Cardiac septum (tissue), 1 donor: ENCODE measurements at places on chromosomes 7 and 10. TPM values are rescaled to one million over a fixed set of nuclear protein-coding genes. Genes with fewer than 3 reads are reported as not detected.

Gene PFKFB3
- total RNA-seq, result 13.8 TPM

Gene MCM10
- 0.22 TPM for total RNA-seq

Gene UPK3B
- total RNA-seq, result 0.38 TPM

Gene ODAD2
- 0.83 TPM for total RNA-seq

Gene FRG2B
- total RNA-seq, result not detected

Gene CTNNA3
- total RNA-seq, result 198 TPM

Gene SPDYE2B
- total RNA-seq, result not detected

Gene FAM131B
- 0.19 TPM for total RNA-seq

Gene TACC2
- 282 TPM for total RNA-seq

Gene ARHGAP22
- 4.4 TPM for total RNA-seq
